ENCODE measurements at places on chromosomes 5 and 9.

DNA sequence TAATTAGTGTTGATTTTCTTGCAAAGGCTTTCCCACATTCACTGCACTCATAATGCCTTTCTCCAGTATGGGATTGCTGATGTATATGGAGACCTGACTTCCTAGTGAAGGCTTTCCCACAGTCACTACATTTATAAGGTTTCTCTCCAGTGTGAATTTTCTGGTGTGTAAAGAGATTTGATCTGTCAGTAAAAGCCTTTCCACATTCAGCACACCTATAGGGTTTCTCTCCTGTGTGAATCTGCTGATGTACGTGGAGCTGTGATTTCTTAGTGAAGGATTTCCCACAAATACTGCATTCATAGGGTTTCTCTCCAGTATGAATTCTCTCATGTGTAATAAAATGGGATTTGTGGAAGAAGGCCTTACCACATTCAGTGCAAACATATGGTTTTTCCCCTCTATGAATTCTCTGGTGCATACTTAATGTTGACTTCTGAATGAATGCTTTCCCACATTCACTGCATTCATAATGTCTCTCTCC is 31.1 kb downstream of the ZNF484 start:
- DNase-seq, result no peak

DNA sequence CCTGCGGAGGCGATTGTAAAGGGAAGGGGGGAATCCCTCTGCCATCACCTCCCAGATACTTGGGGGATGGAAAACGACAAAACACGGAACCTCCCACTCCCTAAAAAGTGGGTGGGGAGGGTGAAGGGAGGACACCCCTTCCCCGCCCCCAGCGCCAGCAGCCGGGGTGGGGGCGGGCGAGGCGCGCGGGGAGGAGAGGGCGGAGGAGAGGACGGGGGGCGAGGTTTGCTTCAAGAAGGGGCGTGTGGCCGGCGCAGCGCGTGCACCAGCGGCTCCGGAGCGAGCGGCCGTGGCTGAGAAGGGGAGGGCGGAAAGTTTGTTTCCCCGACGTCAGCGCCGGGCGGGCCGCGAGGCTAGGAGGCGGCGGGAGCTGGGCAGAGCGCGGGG is at the start of gene PRRX2:
Gene PRRX2 (plus strand): TSS at position 259 of the 387 bp plus-strand sequence. CDS start 221 bp downstream, outside the sequence.
- peak; percentile 55 for DNase-seq

- DNase-seq, result no peak
These were observed 34.0 kb downstream of the NDUFAF2 start for GRCh38 chr5:60978968-60979367.

DNA sequence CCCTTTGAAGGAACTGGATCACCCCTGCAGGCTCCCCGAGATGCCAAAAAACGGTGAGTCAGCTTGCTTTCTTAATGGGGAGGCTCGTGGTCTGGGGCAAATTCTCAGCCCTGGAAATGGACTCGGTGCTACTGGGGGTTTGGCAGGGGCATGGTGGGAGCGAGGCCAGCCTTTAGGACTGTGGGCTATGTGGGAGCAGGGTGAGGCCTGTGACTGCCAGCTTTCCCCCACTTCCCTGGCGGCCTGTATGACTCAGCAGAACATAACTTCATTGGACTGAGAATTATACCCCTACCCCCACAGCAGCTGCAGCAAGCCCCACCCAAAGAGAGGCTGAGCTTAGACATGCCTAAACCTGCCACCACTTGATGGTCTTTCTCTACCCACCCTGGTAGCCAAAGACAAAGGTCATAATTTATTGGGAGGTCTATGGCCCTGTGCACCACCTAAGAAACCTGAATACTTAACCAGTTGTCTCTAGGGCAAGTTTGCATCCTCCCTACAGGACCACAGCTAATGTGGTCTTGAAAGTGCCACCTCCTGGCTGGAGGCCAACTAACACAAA is 325.3 kb downstream of the TLE1 start:
- DNase-seq, result peak; percentile 18

DNA sequence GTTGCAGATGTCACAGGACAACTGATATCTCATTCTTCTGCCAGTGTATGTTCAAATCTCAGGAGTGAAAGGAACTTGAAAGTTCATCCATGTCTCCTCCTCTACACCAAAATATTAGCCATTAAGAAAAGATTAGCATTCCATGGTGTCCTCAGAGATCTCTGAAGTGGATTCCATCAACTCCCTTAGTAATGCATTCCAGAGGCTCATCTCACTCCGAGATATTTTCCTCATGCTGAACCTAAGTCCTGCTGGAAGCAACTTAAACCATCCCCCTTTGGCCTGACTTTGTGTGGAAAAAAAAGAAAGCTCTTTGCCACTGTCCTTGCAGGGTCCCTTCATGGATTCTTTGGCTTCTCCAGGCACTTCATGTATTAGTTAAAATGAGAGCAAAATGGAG is 155.7 kb upstream of the ZNF462 start:
- DNase-seq, result peak; percentile 75

GRCh38 chr9:1910269-1910811 is 104.8 kb upstream of the SMARCA2 start:
- DNase-seq, result no peak

DNA sequence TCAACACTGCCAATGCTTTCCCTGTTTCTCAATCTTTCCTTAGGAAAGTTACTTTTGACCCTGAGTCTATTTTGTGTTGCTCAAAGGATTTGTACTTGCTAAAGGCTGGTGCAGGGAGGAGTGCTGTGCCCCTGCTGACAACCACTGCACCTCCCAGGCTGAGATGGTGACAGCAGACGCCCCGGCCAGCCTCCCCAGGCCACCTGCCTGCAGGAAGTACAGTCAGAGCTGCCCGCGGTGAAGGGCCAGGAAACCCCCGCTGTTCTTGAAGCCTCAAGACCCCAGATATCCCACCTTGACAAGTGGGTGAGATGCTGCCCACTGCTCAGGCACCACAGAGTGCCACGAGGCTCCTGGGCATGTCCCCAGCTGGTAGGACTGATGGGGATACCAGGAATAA is 44.2 kb upstream of the CKMT2 start:
- DNase-seq, result no peak

DNA sequence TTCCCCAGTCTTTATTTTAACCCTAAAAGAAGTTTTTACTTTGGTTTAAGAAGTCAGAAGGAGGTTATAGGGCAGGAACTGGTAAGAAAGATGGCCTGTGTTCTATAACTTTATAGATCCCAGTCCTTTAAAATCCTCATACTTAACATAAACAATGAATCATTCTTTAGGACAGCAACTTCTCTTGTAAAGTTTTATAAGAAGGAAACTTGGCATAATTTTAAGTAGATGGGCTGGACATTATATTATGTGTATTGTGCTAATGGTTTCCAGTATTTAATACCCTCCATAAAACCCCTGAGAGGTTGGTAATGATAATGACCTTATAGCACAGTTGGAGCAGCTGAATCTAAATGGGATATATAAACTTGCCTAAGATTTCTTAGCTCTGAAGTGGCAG is 247.2 kb downstream of the FAM170A start:
- DNase-seq, result no peak

- no peak for DNase-seq
These were observed 210.1 kb upstream of the MAP3K1 start for GRCh38 chr5:56605231-56605630.

DNA sequence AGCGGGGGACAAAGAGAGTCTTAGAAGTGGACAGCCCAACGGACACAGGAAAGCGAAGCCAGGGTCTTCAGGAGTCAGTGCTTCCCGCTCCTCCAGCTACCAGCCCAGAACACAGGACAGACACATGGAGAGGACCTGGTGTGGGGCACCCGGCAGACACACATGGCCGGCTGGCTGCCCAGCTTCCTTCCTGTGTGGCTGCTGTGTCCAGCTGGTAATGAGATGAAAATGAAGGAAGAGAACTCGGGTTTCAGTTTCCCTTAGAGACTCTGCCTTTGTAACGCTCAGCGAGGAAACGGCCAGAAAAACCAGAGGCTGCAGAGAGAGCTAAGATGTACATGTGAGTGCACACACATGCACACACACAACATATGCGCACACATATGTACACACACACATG is 87.5 kb downstream of the SECISBP2 start:
- no peak for DNase-seq

- DNase-seq, result no peak
These were observed 429.8 kb downstream of the SPOCK1 start for GRCh38 chr5:137069358-137069757.

DNA sequence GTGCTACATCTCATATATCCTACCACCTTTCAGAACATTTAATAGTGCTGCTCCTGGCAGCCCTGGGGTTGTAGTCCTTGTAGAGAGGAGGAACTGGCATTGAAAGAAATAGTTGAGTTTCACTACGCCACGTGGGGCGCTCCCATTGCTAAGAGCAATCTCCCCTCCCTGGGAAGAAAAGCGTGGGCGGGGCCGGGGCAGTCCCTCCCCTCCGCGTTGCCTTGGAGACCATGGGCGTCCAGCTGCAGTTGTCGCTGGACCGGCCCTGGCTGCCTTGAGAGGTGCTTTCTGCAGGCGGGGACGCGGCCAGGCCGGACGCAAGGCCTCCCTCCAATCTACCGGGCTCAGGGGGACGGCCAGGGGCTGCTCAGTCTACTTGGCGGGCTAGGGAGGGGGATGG is 368 bp upstream of the CCDC180 start:
- DNase-seq, result peak; percentile 56

DNA sequence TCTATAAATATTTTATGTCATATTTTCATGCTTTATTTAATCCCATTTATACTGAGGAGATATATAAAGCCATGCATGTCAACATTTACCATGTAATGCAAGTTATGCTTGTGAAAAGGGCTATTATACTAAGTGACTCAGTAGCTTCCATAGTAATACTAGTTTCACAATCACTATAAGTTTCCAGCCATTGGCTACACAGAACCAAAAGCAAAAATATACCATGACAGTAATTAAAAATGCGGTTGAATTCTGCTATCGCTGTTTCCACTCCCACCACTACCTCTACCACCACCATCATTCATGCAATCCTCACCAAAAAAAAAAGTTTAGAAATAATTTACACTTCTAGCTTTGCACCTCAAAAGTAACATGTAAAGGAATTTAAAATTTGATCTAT is 60.2 kb downstream of the MLLT3 start:
- DNase-seq, result no peak

- no peak for DNase-seq
These were observed 44.0 kb upstream of the PLIN2 start for GRCh38 chr9:19171271-19171670.

Measured in fibroblast of upper back skin (primary cell).